Stimulated activated CD4-positive, alpha-beta T cell treated with anti-CD3 and anti-CD28 coated beads, Interleukin-1b, Interleukin-23, amount 100 ng/mL, for 24 hours (primary cell): ENCODE measurements at places on chromosomes 3 and 15.

GRCh38 chr15:32873284-32874114, 155.7 kb downstream of the GREM1 start:
- no peak for DNase-seq

DNA sequence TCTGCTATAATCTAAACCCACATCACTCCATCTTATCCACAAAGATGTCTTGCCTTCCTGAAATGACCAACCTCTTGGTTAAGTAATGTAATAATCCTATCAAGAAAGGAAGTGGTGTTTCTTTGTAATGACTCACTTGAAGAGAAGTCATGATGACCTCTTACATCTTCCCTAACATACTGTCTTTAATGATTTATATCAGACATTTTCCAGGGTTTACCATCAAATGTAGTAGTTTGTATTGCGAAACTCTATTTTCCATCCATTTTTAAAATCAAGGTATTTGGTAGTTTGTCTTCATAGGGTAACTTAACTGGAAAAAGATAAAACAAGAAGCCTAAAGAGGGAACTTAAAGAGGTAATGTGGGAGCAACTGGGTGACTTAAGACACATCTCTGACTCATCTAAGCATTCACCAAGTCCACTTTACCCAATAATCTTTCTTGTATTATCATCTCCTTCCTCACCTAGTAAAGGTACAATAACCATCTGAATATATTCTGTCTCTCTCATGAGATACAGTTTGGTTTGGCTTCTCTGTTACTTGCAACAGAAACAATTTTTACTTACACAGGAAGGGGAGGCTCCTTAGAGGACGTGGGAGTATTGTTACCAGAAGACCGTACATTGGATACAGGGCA, 5.7 kb upstream of the MAPK6 start:
- no peak for DNase-seq

DNA sequence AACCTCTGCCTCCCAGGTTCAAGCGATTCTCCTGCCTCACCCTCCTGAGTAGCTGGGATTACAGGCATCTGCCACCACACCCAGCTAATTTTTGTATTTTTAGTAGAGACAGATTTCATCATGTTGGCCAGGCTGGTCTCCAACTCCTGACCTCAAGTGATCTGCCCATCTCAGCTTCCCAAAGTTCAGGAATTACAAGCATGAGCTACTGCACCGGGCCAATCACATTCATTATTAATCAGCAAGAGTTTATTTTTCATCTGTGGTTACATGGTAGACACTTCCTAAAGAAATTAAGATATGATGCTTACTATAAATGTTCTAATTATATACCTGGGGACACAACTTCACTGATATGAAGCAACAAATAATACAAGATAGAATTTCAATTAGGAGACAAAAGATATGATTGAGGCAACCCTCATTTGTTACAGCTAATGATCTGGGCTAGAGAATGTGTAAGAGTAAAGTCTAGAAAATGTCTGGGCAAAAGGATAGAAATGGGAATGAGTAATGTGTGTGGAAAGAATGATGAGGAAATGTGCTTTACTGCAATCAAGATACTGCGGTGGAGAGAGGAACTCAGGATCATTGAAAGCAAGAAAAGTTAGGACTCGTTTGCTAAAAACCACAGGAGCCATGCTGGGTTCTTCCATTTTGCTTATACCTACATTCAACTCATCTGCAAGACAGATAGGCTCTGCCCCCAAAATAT, 366.8 kb downstream of the ZIC1 start:
- no peak for DNase-seq

DNA sequence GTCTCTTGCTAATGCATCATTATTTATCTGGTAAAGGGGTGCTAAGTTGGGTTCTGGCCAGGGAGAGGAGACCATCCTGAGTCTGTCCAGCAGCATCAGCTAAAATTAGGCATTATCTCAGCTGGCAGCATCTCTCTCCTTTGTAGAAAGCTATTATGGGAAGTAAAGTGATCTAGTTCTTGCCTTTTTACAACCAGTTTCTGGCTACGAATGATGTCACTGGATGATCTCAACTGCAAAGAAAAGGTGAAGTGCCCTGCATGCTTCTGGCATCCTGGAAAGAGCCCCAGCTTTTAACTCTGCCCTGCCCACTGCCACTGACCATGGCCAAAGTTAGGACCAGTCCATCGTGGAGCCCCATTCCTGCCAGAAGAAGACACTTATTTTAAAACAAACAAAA, 37.1 kb upstream of the IL12A start:
- no peak for DNase-seq

GRCh38 chr3:64176461-64176996, 48.7 kb downstream of the PRICKLE2 start:
- no peak for DNase-seq

DNA sequence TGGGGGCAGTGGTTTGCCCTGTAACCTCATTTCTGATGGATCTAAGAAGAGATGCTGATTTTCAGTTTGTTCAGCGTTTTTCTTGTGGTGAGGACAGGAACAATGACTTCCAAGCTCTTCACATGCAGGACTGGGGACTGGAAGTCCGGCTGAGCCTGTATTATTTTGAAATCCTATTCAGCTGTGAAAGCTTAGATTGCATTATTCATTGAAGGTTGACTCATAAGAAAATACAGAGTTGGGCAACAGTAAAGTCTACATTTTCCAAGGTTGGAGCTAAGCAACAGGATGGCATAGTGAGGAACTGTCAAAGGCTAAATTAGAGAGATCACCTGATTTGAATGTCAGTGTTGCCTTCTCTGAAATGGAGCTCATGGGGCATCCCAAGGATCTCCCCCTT, 230.9 kb upstream of the FEZF2 start:
- DNase-seq = no peak

DNA sequence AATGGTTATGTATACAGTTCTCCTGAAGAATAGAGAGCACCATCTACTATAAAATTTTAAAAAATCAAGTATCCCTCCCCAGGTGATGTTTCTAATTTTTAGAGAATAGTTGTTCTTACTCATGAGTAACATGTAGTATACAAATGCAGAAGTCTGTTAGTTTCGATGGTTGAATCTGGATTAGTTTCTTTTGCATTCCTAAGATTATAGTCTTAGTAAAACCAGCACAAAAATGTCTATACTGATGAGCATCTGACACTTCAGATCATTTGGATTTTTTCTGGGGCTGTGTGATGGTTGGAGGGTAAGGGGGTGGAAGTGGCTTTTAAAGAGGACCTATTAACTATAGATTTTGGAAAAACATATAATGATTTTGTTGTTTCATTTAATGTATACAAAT, 167.3 kb upstream of the SGO1 start:
- DNase-seq = no peak

DNA sequence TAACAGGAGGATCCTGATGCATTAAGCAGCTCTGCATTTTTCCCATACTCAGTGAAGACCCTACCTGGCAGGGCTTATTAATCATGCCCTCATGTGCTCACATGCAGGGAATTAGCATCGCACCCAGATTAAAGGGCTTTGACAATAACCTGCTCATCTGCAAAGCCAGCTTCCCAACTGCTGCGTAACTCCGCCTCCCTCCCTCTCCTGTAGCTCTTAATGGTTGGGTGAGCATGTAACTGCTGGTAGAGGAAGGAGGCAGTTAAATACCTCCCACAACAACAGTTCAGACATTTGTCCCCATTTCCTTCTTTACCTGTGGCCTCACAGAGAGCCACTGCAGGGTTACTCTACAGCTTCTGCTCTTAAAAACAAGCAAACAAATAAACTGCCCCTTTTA, 203.6 kb upstream of the WNT5A start:
- DNase-seq = no peak

DNA sequence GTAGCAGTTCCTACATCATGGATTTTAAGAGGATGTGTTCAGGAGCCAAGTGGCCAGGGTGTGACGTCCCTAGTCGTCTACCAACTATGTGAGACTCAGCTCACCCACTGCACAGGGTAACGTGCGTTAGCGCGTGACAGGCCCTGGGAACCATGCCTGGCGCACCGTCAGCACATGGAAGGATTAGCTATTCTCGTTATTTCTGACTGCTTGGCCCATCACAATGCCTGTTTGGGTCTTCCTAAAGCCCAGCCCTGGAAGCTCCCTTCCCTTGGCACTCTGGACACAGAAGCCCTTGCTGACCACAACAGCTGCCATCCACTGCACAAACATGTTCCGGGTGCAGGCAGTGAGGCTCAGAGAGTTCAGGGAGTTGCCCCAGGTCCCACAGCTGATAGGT, 91.0 kb upstream of the RPL32 start:
- no peak for DNase-seq

DNA sequence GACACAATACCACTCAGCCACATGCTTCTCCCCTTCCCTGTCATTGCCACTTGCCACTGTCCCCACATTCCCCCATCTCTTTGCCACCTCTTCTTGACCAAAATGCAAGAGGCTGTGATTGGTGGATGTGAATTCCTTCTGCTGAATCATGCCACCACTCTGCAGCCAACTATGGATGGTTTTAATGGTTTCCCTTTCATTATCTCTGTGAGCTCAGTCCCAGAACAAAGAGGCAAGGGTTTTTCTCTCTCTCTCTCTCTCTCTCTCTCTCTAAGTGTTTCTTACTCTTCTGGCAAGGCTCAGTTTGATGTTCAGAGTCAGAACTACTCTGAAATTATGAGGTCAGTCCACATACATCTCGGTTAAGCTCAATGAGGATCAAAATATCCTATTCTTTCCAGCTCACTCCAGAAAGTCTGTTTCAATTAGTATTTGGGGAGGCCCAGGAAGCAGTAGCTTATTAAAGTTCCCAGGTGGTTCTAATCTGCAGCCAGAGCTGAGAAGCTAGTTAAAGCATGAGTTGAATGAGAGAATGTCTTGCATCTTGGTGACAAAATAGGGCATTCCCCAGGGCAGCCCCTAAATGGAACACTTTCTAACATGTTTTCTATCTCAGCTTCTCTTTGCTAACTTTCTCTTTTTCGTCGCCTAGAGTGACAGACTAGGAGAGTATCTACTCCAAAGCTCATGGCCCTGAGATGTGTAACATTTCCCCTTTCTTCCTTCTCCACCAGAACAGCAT, 8.5 kb upstream of the ILDR1 start:
- no peak for DNase-seq

- no peak for DNase-seq
Measured at GRCh38 chr3:180267202-180267843, 230.6 kb upstream of the PEX5L start.

- DNase-seq = no peak
Measured at GRCh38 chr15:47685141-47685870, 32.0 kb upstream of the SEMA6D start.

DNA sequence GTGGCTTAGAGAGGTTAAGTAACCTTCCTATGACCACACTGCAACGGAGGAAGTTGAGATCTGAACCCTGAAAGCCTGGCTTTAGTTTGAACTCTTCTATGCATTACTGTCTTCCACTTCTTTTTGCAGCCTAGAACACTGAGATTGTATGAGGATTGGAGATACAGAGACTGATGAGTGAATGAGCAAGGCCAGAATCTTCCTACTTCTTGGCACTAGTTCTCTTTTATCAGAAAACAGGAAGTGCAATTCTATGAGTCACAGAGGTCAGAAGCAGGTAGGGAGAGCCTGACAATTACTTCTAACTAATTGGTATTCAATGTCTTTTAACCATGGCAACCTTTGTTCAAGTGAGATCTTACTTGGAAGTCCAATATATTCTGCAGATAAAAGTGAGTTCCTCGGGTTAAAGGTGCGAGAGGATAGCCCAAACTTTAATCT, 219.0 kb downstream of the SHQ1 start:
- DNase-seq = no peak

DNA sequence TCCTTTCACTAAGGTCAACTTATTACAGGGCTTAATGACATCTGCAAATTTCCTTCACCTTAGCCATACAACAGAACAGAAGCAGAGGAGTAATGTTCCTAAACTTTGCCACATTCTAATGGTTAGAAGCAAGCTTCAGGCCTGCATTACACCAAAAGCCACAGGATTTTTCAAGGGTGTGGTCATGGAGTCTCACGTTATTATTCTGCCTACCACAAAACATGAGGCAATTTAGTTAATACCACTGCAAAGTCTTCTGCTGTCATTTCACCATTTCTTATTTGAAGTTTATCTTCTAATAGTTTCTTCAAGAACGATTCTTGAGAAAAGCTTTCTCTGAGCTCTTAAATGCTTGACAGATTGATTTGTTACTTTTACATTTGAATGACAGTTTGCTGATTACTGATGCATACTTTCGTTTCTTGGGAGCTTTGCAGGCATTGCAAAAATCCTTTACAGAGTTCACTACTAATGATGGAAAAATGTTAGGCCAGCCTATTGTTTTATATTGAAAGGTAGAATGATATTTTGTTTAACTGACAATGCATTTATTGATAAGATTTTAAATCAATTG, 1257.1 kb downstream of the NSUN3 start:
- DNase-seq = no peak

DNA sequence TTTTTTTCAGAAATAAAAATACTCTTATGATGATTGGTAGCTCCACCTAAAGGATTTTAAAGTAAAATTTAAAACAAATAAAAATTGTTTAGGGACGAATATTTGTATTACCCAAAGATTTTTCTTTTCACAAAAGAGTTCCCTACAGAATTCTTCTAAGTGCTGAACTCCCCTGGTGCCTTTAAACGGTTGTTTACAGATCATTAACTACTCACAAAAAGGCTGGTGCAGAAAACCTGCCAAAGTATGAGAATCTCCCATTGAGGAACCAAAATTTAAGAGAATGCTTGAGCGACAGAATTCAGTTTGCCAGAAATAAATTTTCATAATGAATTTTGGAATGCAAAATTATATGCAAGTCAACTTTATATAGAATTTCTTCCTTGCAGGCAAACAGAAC, 497.8 kb upstream of the NR2F2 start:
- no peak for DNase-seq
